Activated naive CD8-positive, alpha-beta T cell treated with anti-CD3 and anti-CD28 coated beads for 36 hours (primary cell): ENCODE measurements at places on chromosomes 1 and 21. TPM values are rescaled to one million over a fixed set of nuclear protein-coding genes. Genes with fewer than 3 reads are reported as not detected.

Gene SLAMF6
- 46.8 TPM for total RNA-seq

Gene HSD3B2
- total RNA-seq = not detected

DNA sequence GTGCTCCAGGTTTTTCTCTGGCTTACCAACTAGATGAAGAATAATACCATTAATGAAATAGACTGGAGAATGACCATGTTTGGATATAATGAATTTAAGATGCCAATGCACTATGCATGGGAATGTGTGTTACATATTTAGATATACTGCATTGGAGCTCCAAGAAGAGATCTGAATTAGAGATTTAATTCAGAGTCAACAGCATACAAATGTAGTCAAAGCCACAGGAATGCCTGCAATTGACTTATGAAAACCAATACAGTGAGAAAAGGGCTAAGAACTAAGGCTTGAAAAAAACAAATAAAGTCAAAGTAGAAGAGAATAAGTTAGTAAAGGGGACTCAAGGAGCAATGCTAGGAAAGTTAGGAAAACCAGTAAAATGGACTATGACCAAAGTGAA lies 59.1 kb downstream of the USP24 start:
- H3K4me1 ChIP-seq = peaks cover 38% of the 10 kb centered on the region
- no peak overlapping the region for H3K4me3 ChIP-seq
- no peak for DNase-seq
- no peaks in the 10 kb centered on the region for H3K27me3 ChIP-seq
- peaks cover 44% of the 10 kb centered on the region for H3K36me3 ChIP-seq

DNA sequence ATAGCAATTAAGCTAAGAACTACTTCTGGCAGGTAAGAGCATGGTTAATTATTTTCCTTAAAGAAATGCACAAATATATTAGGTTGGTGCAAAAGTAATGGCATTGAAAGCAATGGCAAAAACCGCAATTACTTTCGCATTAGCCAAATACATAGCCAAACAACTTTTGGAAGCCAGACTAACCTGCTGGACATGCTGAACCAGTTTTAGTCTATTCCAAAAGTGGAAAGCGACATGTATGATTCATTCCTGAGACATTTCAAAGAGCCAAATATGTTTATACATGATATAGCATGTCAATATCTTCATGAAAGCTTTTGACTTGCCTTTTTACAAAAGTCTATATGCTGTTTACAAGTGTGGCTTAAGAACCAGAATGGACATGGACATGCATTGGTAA lies 23.4 kb upstream of the DR1 start:
- no peak for DNase-seq
- H3K4me3 ChIP-seq = no peak overlapping the region
- H3K36me3 ChIP-seq = no peaks in the 10 kb centered on the region
- no peak overlapping the region for H3K27ac ChIP-seq
- H3K4me1 ChIP-seq = no peaks in the 10 kb centered on the region

DNA sequence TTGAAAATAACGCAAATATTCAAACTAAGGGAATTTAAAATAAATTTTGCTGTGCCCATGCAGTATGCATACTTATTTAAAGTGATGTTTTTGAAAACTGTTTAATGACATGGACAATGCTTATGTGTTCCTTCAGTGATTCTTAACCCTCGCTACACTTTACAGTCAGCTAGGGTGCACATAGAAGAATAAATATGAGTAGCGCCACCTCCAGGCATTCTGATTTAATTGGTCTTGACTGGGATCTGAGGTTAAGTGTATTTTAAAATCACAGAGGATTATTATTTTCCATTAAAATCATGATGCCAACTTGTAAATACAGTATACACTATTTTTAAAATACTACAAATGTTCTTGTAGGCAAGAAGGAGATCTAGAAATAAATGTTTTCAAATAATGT lies 373.5 kb upstream of the ADGRL4 start:
- H3K27me3 ChIP-seq = no peaks in the 10 kb centered on the region
- H3K4me1 ChIP-seq = no peaks in the 10 kb centered on the region
- H3K4me3 ChIP-seq = no peak overlapping the region
- no peaks in the 10 kb centered on the region for H3K36me3 ChIP-seq

DNA sequence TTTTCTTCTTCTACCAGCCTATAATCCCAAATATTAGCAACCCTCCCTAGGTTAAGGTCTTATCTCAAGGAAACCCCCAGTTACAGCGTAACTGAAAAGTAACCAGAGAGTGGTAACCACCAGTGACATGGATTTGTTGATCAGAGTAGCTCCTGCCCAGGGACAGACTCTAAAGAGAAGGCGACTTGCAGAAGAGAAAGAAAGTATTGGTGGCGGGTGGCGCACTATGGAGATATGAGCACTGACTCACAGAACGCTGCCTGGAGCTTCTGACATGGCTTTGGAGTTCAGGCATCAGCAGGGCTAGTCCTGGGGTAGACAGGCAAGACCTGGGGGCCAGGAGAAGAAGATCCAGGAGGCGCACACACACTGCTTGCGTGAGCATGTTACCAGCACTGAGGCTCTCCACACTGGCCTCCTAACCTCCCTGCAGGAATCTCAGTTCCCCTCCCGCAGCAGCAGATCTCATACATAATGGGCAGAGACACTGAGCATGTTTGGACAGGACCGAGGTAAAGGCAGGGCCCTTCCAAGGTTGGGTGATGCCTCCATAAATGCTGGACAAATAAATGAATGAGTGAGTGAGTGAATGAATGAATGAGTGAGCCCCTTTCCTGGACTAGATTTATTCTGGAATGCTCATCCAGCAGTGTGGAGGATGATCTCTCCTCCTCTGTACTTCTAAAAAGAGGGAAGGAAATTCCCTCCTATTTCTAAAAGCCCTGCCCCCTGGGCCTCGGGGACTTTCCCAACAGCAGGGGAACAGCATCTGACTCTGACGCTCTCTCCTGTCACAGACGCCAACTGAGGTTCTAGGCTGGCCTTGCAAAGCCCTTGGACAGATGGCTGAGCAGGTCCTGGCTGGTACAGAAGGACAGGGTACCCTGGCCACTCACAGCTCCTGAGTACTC lies 175.5 kb downstream of the CLIC6 start:
- H3K27me3 ChIP-seq = no peaks in the 10 kb centered on the region
- H3K27ac ChIP-seq = peak overlapping the region; percentile 1
- no peak overlapping the region for H3K4me3 ChIP-seq
- peaks cover 19% of the 10 kb centered on the region for H3K36me3 ChIP-seq

GRCh38 chr1:5973771-5974170 lies 18.5 kb downstream of the NPHP4 start:
- no peak overlapping the region for H3K27ac ChIP-seq
- H3K27me3 ChIP-seq = no peaks in the 10 kb centered on the region
- DNase-seq = no peak
- no peak overlapping the region for H3K4me3 ChIP-seq
- peaks cover 10% of the 10 kb centered on the region for H3K36me3 ChIP-seq

DNA sequence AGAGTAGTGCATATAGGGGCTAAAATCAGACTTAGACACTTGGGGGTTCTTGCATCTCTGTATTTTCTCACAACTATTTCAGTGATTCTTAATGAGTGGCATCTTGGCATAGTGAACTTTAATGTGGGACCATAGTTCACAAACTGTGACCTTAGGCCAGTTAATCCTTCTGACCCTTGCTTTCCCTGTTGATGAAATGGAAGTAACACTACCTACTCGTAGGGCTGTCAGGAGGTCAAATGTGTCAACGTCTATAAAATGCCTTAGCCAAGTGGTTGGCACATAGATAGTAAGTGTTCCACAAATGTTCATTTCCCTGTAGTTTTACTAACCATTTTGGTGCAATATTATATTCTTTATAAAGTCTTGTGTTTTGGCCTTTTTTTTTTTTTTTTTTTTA lies 49.4 kb downstream of the DYRK1A start:
- peaks cover 18% of the 10 kb centered on the region for H3K36me3 ChIP-seq
- DNase-seq = no peak
- no peak overlapping the region for H3K4me3 ChIP-seq
- H3K27me3 ChIP-seq = no peaks in the 10 kb centered on the region
